T-helper 2 cell treated with Interferon-gamma antibody and Interleukin-4, amounts not matched to agents 5 μg/mL and 100 μg/mL, for 36 hours (primary cell): ENCODE measurements at places on chromosomes 16 and 17.

DNA sequence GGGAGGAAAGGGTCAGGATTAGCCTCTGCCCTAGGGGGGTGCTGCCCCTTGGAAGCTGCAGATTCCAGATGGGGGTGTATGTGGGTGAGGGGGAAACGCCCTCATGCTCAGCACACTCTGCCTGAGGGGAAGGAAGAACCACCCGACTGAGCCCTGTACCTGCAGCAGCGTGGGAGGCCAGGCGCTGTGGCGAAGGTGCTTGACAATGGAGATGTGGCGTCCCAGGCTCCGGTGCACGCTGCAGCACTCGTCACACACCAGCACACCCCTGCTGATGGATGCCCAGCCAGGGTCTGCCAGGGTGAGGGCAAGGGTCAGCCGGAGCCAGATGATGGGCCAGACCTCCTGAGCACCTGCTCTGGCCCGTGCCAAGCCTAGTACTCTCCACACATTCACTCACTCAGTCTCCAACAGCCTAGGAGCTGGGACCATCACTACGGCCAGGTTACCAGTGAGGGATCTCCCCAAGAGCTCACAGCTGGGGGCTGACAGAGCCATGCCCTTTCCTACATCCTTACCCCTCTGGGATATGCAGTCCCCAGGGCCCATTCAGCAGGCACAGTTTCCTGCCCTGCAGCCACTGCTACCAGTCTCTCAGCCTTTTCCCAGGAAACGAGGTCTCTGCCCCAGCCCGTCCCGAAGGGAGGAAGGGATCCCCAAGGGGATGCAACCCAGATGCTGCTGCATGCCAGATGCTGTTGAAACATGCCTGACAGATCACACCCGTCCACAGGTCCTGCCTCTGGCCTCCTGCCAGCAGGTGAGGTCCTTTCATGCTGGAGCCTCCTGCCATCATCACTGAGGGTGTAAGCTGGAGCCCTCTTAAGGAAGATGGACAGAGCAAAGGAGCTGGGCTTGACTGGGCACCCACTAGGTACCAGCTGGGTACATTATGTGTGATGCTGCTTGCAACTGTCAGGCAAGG is 5.9 kb downstream of the GIT1 start:
- no peak for DNase-seq

GRCh38 chr17:81254955-81255717 is 16.0 kb downstream of the NDUFAF8 start:
- DNase-seq: no peak

DNA sequence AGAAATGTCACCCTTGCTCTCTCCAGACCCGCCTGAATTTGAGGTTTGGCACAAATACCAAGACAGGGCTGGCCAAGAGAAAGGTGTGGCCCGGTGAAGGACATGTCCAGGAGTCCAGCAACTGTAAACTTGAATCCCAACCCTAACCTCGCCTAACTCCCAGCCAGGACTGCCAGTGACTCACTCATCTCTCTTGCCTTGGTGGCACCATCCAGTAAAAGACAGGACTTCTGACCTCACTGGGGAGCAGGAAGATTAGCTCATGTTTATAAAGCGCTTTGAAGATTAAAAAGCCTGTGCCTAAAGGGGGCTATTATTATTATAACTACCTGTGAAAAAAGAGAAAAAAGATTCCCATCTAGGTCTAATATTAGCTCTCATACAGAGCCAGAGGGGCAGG is 335.3 kb downstream of the SOX9 start:
- no peak for DNase-seq

DNA sequence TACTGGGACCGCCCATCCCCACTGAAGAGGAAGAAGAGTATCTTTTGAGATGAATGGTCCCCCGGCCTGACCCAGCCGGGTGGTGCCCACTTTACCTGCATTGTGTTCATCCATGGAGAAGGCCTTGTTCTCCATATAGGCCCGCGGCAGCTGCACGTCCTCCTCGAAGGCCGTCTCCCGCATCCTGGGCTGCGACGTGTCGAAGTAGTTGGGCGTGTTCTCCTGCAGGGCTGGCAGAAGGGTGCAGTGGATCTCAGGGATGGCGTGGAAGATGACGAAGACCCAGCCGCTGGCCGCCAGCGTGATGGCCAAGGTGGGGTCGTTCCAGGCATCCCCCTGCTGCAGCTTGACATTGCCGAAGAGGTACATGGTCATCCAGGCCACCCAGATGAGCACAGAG is 12.9 kb downstream of the GPRC5B start:
- no peak for DNase-seq
